ENCODE measurements at places on chromosomes 11 and 22.

DNA sequence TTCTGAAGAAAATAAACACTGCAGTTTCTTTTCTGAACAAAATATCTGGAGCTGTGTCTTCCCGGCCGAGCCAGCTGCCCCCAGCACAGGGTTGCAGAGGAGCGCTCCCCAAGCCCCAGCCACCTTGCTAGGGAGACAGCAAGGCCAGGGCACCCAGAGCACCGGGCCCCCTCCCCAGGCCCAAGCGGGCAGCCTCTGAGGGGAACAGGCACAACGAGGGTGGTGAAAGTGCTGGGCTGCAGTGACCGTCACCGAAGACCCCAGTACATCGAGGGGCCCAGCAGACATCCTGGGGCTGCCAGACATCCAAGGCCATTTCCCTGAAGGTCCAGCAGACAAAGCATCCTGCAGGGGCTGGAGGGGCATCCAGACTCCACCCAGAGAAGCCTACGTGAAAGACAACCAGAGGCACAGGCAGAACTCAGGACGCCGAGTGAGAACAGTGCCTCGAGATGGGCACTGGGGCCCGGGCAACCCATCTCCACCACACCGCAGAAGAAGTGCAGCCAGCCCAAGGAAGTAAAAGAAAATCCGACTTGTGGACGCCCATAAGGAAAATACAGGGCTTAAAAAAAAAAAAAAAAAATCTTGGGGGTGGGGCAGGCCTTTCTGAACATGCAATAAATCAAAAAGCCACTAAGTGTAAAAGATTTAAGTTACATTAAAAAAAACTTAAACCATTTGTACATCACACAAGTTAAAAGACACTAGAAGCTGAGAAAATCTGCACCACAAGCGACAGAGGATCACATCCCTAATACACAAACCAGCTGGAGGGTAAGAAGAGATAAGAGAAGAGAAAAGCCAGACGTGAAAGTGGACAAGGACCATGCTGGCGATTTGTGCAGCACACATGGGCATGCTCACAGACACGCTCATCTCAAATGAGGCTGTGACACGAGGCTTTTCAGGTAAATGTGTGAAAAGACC is 36.0 kb upstream of the COMT start:
- no peak for DNase-seq

GRCh38 chr11:68812526-68812925 is 29.2 kb downstream of the CPT1A start:
- no peak for DNase-seq

- DNase-seq = no peak
These were observed 114.5 kb upstream of the TTC12 start for GRCh38 chr11:113199866-113200265.

- no peak for DNase-seq
These were observed 11.4 kb downstream of the PAX6 start for GRCh38 chr11:31799435-31800397.

DNA sequence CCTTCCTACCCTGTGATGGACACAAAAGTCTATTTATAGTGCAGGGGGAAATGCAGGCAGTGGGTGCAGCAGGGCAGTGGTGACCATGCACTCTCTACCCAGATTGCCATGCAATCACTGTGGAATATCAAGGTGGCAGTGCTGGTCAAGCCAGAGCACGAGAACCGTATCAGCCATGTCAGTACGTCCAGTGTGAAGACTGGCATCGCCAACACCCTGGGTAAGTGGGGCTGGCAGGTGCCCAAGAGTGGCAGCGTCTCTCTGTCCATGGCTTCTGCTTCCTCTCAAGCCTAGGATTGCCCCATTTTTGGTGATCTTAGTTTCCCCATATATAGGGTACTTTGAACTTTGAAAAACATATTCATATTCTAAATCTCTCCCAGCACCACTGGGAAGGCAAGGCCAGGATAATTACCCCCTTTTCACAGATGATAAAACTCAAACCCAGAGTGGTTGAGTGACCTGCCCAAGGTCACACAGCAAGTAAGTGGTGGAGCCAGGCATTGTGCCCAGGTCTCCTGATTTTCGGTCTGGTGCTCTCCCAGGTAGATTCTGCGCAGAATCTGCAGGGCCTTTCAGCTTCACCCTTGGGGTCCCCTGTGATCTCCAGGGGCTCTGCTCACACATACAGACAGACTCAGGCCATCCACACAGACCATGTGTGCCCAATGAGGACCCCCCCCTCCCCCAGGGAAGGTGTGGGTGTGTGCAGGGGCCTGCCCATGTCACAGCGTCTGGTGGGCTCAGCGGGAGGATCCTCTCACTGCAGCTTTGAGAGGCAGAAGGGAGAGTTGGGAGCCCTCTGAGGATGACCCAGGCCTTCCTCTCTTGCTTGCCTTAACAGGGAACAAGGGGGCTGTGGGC is 7.1 kb downstream of the INPPL1 start:
- DNase-seq = no peak

GRCh38 chr11:102279641-102280170 is 37.6 kb upstream of the BIRC3 start:
- peak; percentile 8 for DNase-seq

- peak; percentile 23 for DNase-seq
These were observed 566 bp downstream of the ATP6V1E1 start for GRCh38 chr22:17627961-17628405.

GRCh38 chr11:72124046-72124445 is 11.5 kb upstream of the FOLR3 start:
- DNase-seq = no peak

- DNase-seq = no peak
These were observed 962.3 kb downstream of the TBC1D22A start for GRCh38 chr22:47724751-47725150.

Data from inflammatory macrophage (primary cell).